Pulmonary artery endothelial cell (primary cell): ENCODE measurements at places on chromosomes 12 and 14. TPM values are rescaled to one million over a fixed set of nuclear protein-coding genes. Genes with fewer than 3 reads are reported as not detected.

DNA sequence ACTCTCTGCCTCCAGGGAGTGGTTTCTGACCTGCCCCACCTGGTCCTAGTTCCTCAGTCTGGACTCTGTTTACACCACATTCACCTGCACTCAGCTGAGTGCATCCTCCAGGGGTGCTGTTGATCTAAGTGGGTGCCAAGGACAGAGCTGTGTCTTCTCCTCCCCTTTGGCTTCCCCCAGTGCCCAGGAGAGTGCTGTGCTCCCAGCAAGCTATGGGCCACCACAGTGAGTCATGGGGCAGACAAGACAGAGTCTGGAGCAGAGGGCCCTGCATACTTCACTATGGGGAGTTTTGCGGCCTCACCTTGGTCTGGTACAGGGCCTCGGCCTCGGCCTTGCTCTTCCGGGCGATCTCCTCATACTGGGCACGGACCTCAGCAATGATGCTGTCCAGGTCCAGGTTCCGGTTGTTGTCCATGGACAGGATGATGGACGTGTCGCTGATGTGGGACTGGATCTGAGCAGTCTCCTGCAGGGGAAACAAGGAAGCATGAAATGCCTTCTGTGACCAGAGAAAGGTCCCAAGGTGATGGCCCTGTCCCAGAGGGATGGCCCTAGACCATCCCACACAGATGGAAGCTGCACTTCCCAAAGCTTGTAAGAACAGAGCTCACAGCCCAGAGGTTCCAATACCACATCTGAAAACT is 4.9 kb downstream of the KRT73 start:
- DNase-seq: no peak

DNA sequence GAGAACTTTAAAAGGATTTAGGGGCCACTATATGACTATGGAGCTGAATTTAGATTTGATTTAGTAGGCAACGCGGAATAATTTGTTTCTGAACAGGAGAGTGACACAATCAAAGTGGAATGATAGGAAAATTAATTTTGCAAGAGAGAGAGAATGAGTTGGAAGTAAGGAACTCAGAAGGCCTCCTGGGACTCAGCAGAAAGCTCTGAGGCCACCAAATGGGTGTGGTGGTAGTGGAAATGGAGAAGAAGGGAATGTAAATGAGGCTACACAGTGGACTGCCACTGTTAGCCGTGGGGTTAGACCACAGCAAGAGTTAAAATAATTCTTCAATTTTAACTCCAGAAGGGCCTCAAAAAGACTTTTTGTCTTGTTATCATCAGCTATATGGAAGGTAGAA is 102.7 kb downstream of the LRRK2 start:
- no peak for DNase-seq

DNA sequence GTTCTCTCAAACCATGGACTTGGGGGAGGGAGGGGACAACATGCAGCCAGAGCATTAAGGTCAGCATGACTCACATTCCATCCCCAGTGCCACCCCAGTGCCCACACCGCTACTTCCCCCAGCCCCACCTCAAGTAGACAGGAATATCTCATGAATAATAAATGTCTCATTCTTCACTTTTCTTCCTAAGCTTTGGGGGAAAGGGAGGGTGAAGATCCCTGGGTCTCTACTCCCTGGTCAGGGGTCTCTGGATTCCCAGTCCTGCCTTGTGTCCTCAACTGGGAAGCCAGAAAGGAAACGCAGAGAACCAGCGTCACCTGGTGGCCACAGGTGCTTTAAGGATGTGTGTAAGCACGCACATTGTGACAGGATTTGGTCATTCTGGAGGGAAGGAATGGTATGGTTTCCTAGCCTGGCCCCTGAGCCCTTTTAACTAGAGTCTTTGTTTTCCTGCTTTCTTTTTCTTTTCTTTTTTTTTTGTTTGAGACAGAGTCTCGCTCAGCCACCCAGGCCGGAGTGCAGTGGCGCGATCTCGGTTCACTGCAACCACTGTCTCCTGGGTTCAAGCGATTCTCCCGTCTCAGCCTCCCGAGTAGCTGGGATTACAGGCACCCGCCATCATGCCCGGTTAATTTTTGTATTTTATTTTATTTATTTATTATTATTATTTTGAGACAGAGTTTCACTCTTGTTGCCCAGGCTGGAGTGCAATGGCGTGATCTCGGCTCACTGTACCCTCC is 3.4 kb downstream of the GPR84 start:
- DNase-seq: peak; percentile 43

JAG2 gene
- total RNA-seq: 46.9 and 49.9 TPM in 2 replicates

- DNase-seq: no peak
Observed at GRCh38 chr14:104732931-104733681, 9.1 kb downstream of the ADSS1 start.

AKAP5 gene
- 0.53 and 0.63 TPM in 2 replicates for total RNA-seq
